ENCODE measurements at places on chromosomes 3 and 15. TPM values are rescaled to one million over a fixed set of nuclear protein-coding genes. Genes with fewer than 3 reads are reported as not detected.

GRCh38 chr3:189659571-189659970, 28.4 kb downstream of the TP63 start:
- no peak for DNase-seq

DNA sequence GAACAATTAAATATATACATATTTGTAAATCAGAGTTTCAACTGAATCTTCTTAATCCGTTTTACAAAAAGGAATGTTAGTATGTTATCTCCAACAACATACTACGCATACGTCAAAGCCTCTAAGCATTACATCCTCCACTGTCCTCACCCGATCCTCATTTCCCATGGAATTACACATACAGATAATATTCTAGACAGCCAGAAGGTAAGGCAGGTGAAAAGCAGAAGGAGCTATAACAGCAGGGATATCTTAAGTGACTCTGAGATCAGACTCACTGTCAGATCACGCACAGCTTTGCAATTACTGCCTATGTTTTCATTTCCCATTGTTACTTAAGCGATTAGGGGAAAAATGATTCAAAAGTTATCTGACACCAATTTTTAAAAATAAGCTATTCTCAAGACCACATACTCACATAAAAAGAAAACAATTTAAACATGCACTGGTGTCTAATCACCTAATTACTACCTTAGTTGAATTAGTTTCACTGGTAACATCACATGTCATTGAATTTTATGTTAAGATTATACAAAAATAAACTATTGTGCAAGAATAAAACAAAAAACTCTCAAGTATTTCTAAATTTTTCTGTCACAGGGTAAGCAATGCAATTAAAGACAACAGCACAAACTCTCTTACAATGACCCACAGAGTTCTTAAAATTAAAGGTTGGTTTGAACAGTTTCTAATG, 92.8 kb downstream of the TBL1XR1 start:
- DNase-seq: peak; percentile 16

- no peak for DNase-seq
Observed at GRCh38 chr15:33188641-33189257, 5.8 kb downstream of the FMN1 start.

- no peak for DNase-seq
Observed at GRCh38 chr15:93954985-93955571, 276.3 kb upstream of the MCTP2 start.

Gene VILL
- 8.6 TPM for total RNA-seq

Gene RAMAC
- total RNA-seq: 25.2 TPM

- DNase-seq: no peak
Observed at GRCh38 chr15:91572110-91572509, 281.4 kb upstream of the SLCO3A1 start.

Gene ROPN1B
- total RNA-seq: 0.64 TPM

Gene EDEM1
- 12.1 TPM for total RNA-seq

- peak; percentile 6 for DNase-seq
Observed at GRCh38 chr3:38457111-38458003, 3.7 kb downstream of the ACVR2B start.

DNA sequence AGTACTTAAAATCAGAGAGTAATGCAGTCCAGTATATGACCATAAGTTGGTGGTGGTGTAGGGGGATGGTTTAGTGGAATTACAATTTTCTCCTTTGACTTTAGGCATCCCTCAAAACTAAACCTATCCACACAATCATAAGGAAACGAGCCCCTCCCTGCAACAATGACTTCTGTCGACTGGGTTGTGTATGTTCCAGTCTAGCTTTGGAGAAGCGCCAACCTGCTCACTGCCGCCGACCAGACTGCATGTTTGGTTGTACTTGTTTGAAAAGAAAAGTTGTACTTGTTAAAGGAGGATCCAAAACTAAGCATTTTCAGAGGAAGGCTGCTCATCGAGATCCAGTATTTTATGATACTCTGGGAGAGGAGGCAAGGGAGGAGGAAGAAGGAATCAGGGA, 52.8 kb downstream of the MGA start:
- peak; percentile 38 for DNase-seq

- DNase-seq: no peak
Observed at GRCh38 chr15:81105545-81105944, 28.5 kb upstream of the CFAP161 start.

DNA sequence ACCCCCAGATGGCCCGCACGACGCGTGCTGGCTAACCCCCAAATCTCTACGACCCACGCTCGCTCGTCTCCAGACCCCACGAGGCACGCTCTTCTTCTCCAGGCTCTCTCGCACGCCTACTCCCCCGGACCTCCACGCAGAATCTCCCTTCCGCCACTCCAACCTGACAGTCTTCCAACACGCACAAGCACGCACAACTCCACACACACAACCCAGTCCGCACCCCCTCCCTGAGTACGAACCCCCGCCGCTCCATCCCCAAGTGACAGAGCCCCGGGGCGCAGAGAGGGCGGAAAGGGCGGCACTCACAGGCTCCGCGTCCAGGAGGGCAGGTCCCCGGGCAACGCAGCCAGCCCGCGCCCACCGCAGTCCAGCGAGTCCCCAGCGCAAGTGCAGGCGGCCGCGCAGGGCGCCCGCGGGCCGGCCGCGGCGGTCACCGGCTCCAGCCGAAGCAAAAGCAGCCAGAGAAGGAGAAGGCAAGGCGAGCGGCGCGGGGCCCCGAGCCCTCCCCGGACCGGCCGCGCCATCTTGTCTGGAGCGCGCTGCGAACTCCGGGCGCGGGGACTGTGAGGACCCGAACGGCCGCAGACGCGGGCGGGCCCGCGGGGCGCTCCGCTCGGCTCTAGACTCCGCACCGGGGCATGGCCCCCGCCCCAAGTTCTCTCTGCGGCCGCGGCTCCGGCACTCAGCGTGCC, 794 bp downstream of the LRIG1 start:
- no peak for DNase-seq

DNA sequence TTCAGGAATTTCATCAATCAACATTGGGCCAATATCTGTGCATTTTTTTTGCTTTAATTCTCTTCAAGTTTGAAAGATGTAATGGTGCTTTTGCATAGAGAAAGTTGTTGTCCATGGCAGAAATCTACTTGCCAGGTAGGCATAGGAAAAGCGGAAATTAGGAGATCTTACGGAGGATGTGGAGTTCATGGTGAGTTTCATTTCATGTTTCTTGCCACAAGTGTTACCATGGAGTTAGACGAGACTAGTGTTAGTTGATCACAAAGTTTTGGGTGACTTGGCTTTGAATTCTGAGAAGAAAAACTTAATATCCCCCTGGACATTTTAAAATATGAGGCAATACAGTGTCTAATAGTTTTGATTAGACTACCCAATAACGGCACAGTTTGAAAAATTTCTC, 1.0 kb upstream of the P2RY13 start:
- DNase-seq: no peak

DNA sequence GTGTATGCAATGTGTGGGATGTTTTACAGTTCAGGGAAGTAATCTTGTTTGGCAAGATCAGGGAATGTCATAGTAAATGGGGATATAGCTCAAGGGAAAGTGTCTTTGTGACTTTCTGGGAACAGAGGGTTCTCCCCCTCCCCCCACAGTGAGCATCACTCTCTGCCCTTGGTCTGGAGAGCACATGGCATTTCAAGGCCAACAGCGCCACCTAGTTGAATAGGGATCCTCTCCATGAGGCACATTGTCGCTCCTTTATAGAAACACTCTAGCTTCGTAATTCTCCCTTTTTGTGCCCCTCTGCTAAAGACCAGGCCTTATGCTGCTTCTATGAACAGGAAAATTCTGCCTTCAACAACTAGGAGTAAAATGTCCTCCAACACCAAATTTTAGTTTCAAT, 37.1 kb upstream of the ARNT2 start:
- no peak for DNase-seq

DNA sequence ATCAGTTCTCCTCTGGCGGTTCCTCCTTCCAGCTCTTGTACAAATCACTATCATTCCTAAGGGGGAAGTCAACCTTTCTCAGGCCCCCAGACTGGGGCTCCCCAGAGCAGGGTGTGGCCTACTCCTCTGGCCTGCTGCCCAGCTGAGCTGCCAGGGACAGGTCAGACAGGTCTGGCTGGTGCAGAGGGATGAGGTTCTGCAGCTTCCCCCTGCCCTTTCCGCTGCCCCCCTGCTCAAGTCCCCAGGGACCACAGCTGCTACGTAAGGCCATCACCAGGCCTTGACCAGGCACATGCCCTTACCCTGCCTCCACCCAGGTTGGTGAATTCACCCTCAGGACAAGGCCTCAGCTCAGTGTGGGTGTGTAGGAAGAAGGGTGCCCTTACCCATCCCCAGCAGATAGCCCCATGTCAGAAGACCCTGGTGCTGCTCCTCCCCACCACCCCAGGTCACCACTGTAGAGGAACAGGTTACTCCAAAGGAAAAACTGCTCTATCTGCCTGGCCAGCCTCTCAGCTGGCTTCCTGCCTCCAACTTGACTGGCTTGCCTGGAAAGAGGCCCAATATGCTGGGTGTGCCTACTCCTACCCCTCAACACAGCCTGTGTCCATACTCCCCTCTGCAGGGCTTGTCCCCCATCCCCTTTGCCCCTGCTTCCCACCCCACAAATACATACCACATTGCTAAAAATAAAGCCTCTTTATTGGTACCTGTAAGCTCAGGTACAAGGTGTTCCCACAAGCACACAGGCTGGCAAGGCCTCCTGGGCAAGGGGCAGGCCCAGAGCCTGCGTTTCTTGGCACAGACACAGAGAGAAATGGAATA, 12.0 kb downstream of the CSRNP1 start:
- DNase-seq: no peak

DNA sequence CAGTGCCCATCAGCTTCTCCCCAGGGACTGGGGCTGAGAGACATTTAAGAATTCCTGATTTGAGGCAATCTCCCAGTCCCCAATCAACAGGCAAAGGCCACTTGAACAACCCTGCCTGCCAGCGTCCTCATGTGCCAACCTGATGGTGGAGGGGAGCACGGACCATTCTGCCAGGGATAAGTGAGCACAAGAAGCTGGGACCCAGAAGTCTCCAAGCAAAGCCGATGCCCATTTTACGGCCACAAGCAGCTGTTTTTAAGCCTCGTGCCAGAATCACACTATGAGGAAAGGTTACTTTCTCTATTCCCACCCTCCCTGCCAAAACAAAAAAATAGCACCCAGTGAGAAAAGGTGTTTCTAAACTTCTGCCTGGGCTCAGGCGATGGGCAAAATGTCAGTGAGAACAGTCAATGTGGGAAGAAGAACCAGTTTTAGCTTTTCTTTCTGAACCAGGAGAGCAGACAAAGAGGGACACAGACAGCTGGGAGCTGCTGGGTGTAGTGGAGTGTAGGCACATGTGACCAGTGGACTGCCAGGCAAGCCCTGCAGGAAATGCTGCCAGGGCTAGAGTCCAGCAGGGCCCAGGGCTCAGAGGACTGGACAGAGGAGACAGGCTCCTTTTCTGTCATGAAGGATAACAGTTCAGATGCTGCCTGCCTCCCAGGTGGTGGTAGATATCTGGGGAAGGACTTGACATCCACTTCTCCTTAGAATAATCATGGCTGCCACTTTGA, 57.7 kb downstream of the ATP2B2 start:
- peak; percentile 72 for DNase-seq

- no peak for DNase-seq
Observed at GRCh38 chr15:95626501-95627361, 703.8 kb upstream of the NR2F2 start.

GRCh38 chr3:197487911-197488391, 67.8 kb downstream of the BDH1 start:
- DNase-seq: no peak

Gene LMCD1
- total RNA-seq: 3.4 TPM

Gene CAMK1
- 12.2 TPM for total RNA-seq

Gene RTP3
- total RNA-seq: not detected

GRCh38 chr3:144754076-144754783, 782.6 kb downstream of the DIPK2A start:
- no peak for DNase-seq

Gene CHP1
- 26.5 TPM for total RNA-seq
